ENCODE measurements at places on chromosomes 7 and 10.
A peak's percentile ranks its signal among the peaks of the same experiment; 100 is the strongest.

DNA sequence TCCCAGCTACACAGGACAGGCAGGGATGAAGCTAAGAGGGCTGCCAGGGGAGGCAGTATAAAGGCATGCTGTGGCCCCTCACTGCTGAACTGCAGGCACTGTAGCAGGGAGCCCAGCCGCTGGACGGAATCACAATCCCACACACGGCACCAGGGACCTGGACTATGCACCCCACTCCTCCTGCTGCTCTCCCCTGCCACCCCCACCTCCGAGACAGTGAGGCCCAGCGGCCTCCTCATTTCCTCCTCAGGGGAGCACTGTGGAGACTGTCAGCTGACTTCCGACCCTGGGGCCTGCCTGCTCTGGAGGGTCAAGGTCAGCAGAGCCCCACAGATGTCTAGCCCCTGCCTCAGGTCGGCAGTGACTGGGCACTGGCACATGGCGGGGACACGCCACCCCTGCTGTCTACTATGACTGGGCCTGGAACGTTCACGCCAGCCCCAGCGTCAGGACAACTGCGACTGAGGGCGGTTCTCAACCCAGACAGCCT is 92.7 kb downstream of the FAM53B start:
- peak; percentile 47 for DNase-seq

DNA sequence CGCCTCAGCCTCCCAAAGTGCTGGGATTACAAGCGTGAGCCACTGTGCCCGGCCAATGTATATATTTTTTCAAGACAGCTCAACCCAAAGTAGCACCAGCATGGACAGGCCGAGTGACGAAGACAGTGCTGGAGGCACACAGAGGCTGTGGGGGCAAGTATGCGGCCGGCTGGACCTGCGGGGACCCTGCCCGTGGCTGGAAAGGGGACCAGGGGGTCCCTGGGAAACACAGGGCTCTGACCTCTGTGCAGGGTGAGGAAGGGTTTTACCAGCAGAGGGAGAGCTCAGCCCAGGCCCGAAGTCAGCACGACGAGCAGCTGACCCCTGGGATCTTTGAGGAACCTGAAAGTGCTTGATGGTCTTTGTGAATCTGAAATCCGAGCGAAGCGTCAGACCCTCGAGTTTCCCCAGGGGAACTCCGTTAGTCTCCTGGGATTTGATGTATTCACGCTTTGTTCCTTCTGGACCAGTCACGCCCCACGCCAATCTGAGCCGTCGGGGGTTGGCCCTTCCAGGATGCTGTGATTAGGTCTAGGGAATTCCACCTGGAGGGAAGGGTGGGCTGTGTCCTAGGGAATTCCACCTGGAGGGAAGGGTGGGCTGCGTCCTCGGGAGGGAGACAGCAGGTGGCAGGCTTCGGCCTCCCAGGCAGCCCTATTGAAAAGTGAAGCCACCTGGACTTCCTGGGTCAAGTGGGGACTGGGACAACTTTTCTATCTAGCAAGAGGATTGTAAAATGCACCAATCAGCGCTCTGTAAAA is 10.9 kb upstream of the ZFAND2A start:
- DNase-seq, result no peak

DNA sequence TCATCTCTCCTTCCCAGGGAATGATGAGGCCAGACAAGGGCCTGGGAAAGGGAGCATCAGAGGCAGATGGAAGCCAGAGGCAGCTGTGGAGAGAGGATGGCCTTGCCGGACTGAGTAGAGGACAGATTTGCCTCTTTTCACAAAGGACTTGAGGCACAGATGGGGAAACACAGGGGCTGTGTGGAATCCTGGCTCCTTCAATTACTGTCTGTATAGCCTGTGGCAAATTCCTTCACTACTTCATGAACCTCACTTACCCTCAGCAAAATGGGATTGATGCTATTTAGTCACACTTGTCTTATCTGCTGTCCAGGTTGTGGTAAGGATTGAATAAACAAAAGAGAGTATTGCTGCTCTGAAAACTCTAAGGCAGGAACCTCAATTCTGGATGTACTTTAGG is 40.3 kb downstream of the SLC25A28 start:
- no peak for DNase-seq

DNA sequence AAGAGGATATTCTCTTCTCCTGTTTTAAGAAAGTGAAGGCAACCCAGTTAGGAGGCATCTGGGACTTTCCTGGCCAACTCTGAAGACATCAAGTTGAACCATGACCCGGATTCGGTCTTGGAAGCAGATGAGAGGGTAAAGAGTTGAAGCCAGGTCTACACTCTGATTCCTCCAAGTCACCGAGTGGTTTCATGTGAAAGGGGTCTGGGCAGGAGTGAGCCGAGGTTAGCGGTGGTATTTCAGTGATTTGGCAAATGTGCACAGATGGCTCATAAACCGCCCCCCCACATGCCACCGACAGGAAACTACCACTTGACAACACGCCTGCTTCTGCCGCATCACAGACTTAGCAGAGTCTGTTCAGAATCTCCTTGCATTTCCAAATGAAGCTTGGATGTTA is 11.4 kb upstream of the REPIN1 start:
- peak; percentile 58 for DNase-seq

DNA sequence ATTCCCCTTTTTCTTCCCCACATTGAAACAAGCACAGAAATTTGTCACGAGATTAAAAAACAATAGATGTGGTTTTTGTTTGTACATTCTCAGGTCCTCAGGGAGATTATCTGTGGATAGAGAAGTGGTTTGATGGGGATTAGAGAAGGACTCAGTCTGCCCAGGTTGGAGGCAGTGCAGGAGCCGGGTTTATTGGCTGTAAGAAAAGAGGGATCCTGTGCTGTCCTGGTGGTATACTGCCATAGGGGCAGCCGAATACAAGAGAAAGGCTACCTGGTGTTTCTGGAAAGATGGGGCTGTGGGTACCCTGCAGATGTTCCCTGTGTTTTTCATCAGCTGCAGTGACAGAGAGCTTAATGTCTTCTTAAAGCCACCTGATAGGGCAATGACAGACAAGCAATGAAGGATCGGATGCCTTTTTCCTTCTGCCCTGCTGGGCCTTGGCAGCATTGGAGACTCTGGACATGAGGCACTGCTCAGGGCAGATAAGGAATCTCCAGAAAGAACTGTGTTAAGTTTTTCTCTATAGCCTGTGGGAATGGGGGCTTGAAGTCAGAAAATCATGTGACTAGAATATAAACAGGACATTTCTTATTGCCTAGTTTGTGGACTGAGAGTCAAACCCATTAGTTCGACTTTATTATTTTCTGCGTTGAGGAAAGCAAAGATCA is 18.1 kb upstream of the GPR141 start:
- no peak for DNase-seq

- no peak for DNase-seq
Observed at GRCh38 chr10:114034923-114035645, 8.6 kb upstream of the ADRB1 start.

DNA sequence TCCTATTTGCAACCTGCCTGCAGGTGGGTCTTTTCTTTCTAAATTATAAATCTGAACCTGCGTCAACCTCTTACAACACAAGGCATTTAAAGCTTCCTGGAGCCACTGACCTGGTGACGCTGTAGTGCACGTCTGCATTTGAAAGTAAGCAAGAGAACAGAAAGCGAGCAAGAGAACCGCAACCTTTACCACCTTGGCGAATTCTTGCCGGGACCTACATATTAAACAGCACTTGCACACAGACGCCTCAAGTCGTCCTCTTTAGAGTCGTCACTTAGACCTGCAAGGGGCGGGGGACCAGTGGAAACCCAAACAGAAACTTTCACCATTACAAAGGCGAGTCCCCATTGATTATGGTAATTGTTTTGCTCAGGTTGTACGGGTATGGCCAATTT is 9.5 kb downstream of the GLI3 start:
- peak; percentile 16 for DNase-seq

DNA sequence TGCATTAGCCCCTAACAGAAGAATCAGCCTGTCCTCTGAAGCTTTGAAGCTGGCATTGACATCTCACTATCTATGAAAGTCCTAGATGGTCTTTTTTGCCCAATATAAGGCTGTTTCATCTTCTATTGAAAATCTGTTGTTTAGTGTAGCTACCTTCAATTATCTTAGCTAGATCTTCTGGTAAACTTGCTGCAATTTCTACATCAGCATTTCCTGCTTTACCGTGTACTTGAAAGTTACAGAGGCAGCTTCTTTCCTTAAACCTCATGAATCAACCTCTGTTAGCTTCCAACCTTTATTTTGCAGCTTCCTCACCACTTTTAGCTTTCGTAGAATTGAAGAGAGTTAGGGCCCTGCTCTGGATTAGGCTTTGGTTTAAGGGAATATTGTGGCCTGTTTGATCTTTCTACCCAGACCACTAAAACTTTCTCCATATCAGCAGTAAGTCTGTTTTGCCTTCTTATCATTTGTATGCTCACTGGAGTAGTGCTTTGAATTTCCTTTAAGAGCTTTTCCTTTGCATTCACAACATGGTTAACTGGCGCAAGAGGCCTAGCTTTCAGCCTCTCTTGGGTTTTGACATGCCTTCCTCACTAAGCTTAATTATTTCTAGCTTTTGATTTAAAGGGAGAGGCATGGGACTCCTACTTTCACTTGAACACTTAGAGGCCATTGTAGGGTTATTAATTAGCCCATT is 32.5 kb downstream of the ARID5B start:
- DNase-seq, result peak; percentile 15

GRCh38 chr7:132133501-132133900 is 442.8 kb downstream of the PLXNA4 start:
- no peak for DNase-seq

DNA sequence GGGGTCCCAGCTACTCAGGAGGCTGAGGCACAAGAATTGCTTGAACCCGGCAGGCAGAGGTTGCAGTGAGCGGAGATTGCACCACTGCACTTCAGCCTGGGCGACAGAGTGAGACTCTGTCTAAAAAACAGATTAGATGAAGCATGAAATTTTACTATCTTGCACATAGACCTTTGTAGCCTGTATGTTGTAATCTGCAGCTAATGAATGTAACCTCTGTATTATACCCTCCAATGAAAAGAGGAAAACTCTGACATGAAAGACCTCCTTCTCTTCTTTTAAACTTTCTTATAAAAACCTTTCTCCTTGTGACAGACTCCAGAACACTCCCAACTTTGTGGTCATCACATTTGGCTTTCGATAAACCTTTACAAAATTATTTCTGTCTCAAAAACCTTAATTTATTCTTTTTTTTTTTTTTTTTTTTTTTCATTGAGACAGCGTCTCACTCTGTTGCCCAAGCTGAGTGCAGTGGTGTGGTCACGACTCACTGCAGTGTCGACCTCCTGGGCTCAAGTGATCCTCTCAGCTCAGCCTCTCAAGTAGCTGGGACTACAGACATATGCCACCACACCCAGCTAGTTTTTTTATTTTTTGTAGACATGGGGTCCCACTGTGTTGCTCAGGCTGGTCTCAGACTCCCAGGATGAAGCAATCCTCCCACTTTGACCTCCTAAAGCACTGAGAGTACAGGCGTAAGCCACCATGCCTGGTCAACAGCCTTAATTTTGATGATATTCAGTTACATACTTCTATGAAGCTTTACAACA is 97.4 kb downstream of the SVOPL start:
- no peak for DNase-seq

GRCh38 chr10:116076621-116077020 is 196.4 kb downstream of the GFRA1 start:
- no peak for DNase-seq

GRCh38 chr10:68811314-68812009 is 15.9 kb upstream of the STOX1 start:
- DNase-seq, result no peak

DNA sequence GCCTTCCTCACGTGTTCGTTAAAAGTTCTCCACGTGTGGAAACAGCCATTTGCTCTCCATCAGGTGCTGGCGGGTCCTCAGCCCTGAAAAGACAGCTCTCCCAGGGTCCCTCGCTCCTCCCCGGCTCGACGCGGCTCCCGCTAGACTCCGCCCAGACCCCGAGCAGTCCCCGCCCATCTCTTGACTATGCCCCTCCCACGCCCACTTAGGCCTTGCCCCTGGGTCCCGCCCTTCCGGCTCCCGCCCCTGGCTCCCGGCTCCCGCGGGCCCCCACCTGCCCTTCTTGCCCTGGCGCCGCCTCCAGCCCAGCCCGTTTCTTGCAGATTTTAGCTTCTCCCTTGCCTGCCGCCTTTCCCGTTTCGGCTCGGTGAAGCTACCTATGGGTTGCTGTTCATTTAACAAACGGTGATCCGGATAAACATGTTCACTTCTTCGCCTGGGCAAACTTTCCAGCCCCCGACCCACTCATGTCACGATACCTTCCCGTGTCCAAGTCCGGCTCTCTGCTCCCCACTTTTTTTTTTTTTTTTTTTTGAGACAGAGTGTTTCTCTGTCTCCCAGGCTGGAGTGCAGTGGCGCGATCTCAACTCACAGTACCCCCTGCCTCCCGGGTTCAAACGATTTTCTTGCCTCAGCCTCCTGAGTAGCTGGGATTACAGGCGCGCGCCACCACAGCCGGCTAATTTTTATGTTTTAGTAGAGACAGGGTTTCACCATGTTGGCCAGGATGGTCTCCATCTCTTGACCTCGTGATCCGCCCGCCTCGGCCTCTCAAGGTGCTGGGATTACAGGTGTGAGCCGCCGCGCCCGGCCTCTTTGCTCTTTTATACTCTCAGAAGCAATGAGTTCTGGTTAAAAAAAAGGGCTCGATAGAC is 830 bp upstream of the ZNF438 start:
- DNase-seq, result peak; percentile 95

DNA sequence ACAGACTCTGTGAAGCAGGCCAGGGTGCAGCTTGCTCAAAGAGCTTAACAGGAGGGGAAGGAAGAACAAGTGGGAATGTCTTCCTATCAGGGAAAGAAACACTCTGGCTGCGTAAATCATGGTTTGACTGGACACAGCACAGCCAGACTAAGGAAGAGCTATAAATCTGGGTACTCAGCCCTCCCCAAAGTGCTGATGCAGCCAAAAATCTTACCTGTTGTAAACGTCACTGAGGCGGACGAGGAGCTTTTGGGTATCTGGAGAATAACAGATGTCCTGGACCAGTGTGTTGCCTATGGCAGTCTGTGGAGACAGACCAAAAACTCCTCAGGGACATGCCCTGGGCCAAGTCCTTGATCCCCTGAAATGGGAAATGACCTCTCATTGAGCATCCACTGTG is 43.1 kb upstream of the HNRNPH3 start:
- no peak for DNase-seq

DNA sequence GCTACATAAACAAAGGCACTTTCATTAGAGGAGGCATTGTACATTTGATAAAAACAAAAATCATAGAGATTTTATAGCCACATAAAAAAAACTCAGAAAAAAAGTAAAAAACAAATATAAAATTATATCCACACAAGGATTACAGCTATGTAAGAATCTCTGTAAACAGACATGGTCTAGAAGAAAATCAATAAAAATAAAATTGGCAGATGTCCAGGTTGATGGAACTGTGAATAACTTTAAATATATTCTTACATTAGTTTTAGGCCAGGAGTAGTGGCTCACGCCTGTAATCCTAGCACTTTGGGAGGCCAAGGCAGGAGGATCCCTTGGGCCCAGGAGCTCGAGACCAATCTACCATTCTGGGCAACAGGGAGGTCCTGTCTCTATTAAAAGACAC is 19.2 kb downstream of the SLC35B4 start:
- DNase-seq, result no peak

GRCh38 chr7:153543232-153543631 is 509.0 kb upstream of the DPP6 start:
- DNase-seq, result no peak

- DNase-seq, result no peak
Observed at GRCh38 chr7:50645186-50645585, 80.0 kb upstream of the DDC start.

All from CD4-positive, alpha-beta memory T cell (primary cell).